ENCODE measurements at places on chromosomes 1 and 21.

GRCh38 chr1:65264197-65264929 is 45.0 kb upstream of the DNAJC6 start:
- DNase-seq, result no peak

DNA sequence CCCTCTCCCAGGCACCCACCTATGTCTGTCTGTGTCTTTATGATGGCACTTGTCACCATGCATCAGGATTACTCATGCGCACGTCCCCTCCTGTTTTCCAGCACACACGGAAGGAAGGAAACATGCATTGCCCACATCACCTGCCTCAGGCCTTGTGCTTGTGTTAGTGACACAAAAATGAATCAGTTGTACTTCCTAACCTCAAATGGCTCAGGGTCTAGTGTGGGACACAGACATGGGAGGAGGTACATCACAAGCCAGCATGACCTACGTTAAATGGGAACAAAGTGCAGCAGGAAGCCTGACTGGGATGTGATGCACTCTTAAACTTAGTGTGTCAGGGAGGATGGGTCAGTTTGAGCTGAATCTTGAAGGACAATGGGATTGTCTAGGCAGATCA is 126.7 kb downstream of the TRABD2B start:
- DNase-seq, result no peak

DNA sequence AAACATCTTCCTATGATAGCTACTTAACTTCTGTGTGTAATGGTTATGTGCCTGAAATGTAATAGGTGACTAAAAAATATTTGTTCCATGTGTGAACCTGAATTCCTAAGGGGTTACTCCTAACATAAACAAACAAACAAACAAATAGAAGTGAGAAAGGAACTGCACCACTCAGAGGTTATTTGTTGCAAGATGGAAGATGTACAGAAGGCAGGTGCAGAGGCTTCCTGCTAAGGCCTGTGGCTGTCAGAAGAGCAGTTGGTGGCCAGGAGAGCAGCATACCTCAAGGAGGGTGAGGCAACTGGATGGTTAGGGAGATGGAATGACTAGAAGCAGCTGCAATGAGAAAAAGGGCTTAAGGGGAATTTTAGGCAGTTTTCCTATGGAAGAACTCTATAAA is 940.6 kb downstream of the TTLL7 start:
- no peak for DNase-seq

DNA sequence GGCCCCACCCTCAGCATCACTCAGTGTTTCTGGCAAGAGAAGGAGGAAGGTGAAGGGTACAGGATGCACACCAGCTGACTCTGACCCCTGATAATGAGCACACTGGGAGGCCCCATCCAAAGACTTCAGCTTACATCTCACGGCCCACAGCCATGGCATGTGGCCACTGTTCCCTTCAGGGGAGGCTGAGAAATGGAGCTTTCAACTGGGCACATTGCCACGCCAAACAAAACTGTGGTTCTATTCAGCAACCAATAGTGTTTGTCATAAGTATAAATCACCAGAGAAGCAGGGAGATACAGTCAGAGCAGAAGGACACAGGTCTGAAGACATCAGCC is 12.7 kb upstream of the TRAF3IP3 start:
- DNase-seq, result no peak

DNA sequence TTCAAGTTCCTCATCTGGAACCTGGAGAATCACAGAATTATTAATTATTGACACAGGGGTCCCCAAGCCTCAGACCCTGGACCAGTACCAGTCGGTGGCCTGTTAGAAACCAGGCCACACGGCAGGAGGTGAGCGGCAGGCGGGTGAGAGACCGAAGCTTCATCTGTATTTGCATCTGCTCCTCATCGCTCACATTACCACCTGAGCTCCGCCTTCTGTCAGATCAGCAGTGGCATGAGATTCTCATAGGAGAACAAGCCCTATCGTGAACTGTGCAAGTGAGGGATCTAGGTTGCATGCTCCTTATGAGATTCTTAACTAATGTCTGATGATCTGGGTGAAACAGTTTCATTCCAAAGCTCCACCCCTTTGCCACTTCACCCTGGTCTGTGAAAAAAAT is 125.9 kb downstream of the C1orf21 start:
- DNase-seq, result no peak

DNA sequence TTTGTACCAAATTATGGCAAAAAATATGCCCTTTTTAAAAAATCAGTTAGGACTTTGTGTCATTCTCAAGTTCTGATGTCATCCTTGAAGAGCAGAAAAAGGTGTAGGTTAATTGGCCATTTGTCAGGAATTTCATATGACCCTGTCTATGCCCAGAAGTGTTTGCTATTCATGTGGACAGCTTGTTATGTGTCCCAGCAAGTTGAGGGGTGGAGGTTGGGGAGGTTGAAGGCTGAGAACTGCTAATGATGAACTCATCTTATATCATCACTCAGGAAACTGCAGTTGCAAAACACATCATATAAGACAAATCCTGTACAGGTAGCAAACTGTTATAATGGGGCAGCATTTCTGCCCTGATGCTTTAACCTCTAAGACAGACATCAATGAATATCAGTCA is 106.5 kb downstream of the PHTF1 start:
- DNase-seq, result no peak

GRCh38 chr1:87131809-87132283 is 196.8 kb upstream of the LMO4 start:
- peak; percentile 66 for DNase-seq

GRCh38 chr1:56553046-56553445 is 26.3 kb downstream of the PLPP3 start:
- no peak for DNase-seq

GRCh38 chr1:56676571-56677035 is 31.5 kb downstream of the PRKAA2 start:
- DNase-seq, result no peak

GRCh38 chr1:221418346-221418745 is 323.5 kb downstream of the DUSP10 start:
- no peak for DNase-seq

DNA sequence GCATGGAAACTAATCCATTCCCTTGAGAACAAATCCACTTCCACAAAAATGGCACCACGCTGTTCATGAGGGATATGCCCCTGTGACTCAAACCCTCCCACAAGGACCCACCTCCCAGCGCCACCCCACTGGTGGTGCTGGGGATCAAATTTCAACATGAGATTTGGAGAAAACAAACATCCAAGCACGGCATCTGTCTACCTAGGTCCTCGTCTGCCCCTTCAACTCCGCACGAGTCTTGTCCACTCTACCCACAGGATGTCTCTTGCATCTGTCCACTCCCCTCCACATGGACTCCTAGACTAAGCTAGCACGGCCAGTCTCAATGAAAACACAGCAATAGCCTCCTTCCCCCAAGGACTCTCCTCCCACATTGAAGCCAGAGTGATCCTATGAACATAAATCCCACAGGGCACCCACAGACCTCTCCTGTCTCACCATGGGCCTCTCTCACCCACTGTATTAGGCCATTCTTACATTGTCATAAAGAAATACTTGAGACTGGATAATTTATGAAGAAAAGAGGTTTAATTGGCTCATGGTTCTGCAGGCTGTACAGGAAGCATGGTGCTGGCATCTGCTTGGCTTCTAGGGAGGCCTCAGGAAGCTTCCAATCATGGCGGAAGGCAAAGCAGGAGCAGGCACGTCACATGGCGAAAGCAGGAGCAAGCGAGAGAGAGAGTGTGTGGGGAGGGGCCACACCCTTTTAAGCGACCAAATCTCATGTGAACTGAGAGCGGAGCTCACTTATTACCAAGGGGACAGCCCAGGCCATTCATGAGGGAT is 101.4 kb downstream of the TOMM20 start:
- no peak for DNase-seq

DNA sequence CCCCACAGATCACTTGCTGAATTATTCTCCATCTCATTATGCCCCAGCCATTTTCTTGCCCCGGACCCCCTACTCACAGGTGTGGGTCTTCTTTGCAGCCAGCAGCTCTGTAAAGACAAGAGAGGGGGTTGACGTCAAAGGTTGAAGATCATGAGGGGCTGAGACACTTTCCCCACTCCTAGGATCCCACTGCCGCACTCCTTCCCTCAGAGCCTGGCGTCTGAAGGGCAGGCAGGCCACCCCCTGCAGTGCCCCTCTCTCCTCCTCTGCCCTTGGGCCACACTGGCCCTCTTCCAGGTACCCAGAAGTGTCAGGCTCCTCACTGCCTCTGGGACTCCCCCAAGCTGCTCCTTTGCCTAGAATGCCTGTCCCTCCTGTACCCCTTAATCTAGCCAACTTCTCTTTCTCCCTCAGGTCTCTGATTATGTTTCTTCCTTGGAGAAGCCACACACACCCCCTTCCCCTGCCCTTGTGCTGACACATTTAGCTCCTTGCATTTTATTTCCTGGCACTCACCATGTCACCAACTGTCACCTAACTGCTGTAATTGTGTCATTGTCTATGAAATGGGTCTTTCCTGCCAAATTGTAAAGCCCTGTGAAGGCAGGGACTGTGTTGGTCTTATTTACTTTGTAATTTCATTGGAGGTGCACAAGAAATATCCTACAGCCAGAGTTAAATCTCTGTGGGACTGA is 2.1 kb downstream of the RORC start:
- no peak for DNase-seq

- DNase-seq, result no peak
These were observed 272.0 kb downstream of the HHIPL2 start for GRCh38 chr1:222275729-222276465.

DNA sequence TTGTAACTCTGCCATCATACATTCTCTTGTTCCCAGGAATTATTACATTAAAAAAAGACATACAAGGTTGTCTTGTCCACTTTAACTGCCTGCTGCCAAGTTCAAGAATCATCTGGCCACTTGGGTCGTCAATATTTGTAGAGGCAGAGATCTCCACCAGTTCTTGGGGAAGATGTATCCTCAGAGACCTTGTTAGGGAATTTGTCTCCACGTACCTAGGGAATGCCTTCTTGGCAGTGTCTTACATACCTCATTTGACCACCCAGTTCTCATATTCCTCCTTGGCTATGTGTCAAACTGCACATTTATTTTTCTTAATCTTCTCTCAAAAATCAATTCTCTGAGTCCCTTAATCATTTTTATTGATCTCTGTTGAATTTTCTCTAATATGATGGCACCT is 266.0 kb downstream of the SPATA17 start:
- DNase-seq, result no peak

DNA sequence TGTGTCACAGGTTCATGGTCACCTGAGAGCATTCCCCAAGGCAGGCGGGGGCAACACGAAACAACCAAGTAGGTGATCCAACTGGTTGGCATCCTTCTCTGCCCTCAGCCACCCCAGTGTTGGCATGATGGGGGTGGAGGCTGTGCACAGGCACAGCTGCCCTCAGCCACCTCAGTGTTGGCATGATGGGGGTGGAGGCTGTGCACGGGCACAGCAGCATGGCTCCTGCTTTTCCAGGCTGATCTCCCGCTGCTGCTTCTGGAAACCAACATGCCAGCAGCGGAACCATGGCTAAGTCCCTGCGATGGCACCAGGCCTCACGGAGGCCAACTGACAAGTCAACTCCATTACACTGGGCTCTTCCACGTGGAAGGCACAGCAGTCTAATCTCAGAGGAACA is 447.8 kb downstream of the PTPRU start:
- DNase-seq, result no peak

- DNase-seq, result no peak
These were observed 146.3 kb upstream of the DNAH14 start for GRCh38 chr1:224783006-224783651.

- DNase-seq, result no peak
These were observed 132.2 kb downstream of the TIAM1 start for GRCh38 chr21:31211836-31212235.

GRCh38 chr21:37458669-37459276 is 92.2 kb downstream of the DYRK1A start:
- no peak for DNase-seq

- no peak for DNase-seq
These were observed 24.1 kb upstream of the LCE5A start for GRCh38 chr1:152486400-152487006.

DNA sequence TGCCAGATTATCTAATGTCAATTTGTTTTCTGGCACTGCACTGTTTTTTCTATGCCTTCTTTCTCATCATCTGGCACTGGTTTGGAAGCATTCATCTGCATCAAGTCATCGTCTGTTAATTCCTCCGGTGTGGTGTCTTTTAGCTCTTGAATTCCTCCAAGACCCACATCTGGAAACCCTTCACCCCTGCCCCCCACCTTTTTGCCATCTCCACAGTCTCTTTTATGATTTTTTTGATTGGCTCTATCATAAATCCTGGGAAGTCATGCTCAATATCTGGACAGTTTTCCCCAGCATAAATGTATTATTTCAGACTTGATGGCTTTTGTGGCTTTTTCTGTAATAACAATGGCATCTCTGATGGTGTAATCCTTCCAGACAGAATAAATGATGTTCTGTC is 10.4 kb upstream of the KCNK1 start:
- no peak for DNase-seq

DNA sequence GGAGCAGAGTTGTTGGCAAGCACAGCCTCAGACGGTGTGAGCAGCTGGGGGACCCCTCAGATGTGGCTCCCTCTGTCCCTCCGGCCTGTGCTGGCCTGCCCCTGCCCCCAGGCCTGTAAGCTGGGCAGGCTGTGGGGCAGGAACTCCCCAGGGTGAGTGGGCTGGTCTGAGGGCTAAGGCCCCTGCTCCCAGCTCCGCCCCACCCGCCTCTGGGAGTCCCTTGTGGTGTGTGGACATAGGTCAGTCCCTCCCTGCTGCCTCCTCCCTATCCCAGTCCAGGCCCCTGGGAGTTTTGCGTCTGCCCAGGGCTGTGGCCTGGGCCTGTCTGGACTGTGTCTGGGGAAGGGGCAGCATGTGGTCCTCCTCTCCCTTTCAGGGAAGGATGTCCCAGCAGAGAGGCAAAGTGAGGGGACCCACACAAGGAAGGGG is 3.6 kb upstream of the VWA1 start:
- no peak for DNase-seq

- no peak for DNase-seq
These were observed 11.7 kb upstream of the RGS2 start for GRCh38 chr1:192797143-192797542.

DNA sequence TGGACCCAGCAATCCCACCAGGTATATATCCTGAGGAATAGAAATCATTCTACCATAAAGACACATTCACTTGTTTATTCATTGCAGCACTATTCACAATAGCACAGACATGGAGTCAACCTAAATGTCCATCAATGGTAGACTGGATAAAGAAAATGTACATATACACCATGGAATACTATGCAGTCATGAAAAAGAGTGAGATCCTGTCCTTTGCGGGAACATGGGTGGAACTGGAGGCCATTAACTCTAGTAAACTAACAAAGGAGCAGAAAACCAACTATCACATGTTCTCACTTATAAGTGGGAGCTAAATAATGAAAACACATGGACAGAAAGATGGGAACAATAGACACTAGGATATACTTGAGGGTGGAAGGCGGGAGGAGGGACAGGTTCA is 36.1 kb upstream of the PRKACB start:
- no peak for DNase-seq

- DNase-seq, result no peak
These were observed 51.0 kb upstream of the GOLT1A start for GRCh38 chr1:204264805-204265204.

DNA sequence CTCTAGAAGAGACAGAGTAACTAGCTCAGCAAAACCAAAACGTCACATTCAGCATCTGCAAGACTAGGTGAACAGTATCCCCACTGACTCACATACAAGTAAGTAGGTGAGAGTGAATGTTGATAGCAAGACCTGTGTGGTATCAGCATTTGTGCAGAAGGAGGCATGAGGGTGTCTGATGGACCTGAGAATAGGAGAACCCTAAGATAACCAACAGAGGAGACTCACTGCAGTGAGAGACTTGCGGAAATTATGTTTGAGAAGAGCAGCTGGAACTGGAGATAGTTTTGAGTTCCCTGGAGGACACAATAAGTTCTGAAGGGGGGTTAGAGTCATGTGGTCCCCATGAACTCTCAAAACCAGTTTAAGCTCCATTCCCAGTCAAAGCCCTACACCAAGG is 59.1 kb downstream of the DYRK1A start:
- DNase-seq, result no peak
